ENCODE measurements at places on chromosomes 2 and 18. TPM values are rescaled to one million over a fixed set of nuclear protein-coding genes. Genes with fewer than 3 reads are reported as not detected.

The IL36B gene
- total RNA-seq, result not detected

The ZC3H15 gene
- 72.1 TPM for total RNA-seq

The KIAA2012 gene
- not detected for total RNA-seq

The COBLL1 gene
- 35.0 TPM for total RNA-seq

The CPLX4 gene
- not detected for total RNA-seq
